Brain microvascular endothelial cell (primary cell): ENCODE measurements at places on chromosomes 5 and 9.
A peak's percentile ranks its signal among the peaks of the same experiment; 100 is the strongest.

GRCh38 chr9:120353506-120353905 is 226.5 kb downstream of the CDK5RAP2 start:
- no peak for DNase-seq

DNA sequence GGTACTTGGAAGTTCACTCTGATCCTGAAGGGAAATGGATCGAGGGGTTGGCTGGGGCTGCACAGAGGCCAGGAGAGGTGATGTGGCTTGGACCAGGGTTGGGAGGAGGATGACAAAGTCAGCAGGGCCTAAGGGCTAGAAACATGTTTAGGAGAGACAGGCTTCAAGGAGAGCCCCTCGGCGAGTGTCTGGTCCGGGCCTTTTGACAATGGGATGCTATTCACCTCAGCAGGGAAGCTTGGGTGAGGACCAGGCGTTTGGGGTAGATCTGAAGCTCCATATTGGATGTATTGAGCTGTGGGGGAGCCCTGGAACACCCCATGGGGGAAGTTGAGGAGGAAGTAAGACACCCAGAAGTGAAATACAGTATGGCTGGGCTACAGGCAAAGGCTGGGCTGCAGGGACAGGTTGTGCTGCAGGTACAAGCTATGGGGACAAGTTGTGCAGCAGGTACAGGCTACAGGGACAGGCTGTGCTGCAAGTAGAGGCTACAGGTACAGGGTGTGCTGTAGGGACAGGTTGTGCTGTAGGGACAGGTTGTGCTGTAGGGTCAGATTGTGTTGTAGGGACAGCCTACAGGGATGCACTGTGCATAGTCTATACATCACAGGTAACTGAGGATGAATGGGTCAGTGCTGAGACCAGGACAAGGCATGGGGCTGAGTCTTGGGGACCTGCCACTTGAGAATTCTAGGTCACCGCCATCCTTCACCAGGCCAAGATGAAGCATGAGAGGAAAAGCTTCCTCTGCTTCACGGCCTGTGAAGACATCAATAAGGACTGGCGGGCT is 22.7 kb upstream of the FIBCD1 start:
- no peak for DNase-seq

DNA sequence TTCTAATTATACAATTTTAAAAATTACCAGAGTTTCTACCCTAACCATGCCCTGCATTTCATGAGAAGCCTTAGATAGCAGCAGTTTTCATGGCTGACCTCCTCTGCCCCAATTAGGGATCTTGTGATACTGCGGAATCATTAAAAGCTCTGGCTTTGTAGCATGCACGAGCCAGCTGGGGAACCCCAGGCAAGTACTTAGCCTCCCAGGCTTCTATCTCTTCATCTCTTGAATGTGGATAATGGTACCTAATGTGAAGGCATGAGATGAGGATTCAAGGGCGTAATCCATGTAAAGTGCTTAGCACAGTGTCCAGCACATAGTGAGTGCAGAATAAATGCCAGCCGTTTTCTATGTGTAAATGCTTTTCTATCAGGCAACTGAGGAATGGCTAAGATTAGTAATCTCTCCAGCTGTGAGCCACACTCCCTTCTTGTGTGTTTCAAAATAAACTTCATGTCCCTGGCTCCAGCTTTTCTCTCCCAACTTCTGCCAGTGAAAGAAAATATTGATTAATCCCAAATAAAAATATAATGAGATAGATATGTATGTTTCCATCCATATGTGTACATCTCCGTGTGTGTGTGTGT is 88.4 kb downstream of the APBA1 start:
- DNase-seq: no peak

DNA sequence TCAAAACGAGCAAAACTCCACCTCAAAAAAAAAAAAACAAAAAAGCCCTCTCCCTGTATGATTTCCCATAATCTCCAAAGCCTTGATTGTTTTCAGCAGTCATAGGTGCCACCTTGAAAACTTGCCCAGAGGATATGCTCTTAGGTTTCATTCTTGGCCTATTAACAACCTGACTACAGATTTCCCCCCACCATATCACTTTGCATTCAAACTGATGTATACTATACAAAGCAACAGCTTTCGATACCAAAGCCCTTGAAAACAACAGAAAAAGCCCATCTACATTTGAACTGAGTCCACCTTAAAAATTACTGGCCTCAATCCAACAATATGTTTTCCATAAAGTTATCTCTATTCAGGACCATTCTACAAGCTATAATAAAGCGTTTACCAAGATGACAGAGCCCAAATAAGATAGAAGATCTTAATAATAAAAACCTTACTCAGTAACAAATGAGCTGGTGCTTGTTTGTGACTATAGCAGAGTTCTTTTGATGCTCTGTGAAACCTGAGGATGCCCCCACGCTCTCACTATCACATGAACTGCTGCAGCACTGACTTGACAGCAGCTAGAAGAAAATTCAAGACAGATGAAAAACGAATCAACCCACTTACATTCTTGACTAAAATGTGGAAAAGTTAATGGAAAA is 44.4 kb downstream of the FNBP1 start:
- DNase-seq: no peak

GRCh38 chr5:84372066-84372695 is 12.5 kb downstream of the EDIL3 start:
- DNase-seq: peak; percentile 82

DNA sequence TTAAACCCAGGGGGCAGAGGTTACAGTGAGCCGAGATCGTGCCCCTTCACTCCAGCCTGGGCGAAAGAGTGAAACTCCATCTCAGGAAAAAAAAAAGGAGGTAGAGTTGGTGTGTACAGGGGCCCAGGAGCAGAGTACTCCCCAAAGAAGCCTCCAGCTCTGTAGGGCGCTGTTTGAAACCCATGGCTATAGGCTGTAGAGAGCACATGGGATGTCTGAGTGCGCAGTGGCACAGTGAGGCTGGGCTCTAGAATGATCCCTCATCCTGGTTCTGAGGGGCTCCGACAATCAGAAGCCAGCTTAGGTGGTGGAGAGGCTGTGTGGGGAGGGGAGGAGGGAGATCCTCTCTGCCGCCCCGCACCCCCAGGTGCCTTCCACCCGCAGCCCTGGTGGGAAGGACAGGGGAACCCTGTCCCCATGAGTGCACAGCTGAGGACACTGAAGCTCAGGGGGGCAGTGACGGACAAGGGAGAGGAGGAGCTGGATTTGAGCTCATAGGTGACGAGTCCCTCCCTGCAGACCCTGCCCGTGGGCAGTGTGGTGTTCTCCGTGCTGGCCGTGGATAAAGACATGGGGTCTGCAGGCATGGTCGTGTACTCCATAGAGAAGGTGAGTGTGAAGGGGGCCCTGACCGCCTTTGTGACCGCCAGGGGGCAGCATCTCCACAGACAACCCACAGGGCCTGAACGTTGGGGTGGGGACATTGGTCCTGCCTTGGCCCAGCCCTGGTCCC is 24.6 kb downstream of the CDHR2 start:
- DNase-seq: peak; percentile 25

DNA sequence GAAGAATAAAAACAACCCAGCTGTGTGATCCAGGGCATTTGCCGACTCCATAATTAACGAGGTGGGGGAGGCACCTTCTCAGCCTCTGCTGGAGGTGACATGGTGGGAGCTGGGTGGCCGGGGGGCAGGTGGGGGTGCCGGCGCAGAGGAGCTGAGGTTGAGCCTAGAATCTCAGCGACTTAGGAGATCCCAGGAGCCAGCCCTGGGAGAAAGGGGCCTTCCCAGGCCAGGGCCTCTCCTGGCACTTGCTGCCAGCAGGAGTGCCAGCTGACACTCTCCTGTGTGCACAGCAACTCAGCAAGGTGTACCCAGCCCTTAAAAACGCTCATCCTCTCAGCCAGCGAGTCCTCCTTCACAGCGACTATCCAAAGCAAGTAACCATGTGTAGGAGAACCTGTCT is 62.8 kb upstream of the FCN1 start:
- no peak for DNase-seq

DNA sequence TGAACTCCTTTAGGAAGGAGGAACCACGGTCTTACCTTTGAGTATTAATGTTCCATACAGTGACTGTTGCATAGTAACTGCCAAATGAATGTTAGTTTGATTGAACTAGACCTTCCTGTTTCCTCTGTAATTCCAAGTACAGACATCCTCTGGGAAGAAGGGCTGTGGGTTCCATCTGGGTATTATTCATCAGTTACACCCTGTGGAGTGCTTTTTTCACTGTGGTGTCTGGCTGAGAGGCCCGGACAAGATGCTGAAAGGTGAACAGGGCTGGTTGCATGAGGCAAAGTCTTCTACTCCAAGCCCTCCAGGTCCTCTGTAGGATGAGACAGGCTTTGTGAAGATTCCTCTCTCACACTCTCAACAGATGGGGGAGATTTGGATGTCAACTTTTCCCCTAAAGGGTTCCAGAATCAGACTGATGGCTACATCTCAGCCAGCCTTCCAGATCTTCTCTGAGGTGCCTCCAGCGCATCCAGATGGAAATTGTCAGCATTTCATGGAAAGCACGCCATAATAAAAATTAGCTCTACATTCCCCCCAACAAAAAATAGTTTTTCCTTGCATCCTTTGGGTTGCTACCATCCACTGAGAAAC is 230.9 kb downstream of the GAS1 start:
- DNase-seq: no peak

DNA sequence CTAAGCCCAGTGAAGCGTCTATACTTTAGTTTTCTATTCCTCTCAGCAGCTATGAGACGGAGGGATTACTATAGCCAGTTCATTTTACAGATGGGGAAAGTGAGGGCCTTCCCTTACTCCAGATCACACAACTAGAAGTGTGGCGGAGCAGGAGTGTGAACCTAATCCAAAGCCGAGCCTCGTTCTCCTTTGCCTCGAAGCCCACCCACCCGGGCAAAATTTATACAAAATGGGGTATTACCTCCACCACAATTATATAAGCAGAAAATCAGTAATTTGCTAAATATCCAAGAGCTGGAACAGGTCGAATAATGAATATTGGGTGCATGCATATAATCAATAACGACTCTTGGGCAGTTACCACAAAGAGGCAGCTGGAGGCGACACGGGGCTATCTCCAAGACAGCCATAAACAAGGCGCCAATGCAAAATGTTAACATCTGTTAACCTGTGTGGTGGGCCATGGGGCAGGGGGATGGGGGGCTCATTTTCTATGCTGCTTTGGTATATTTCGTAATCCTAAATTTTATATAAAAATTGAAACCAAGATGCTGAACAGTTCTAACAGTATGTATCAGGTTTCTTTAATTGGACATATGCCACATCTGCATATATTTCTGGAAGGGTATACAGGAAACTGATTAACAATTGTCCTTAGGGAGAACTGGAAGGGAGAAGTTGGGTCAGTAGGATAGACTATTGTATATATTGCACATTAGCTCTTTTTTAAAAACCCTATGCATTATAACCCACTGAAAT is 1.2 kb upstream of the RNF44 start:
- DNase-seq: no peak

- DNase-seq: peak; percentile 44
These were observed 802 bp downstream of the CCDC107 start for GRCh38 chr9:35658968-35659220.
